ENCODE measurements at places on chromosomes 2 and 18.

DNA sequence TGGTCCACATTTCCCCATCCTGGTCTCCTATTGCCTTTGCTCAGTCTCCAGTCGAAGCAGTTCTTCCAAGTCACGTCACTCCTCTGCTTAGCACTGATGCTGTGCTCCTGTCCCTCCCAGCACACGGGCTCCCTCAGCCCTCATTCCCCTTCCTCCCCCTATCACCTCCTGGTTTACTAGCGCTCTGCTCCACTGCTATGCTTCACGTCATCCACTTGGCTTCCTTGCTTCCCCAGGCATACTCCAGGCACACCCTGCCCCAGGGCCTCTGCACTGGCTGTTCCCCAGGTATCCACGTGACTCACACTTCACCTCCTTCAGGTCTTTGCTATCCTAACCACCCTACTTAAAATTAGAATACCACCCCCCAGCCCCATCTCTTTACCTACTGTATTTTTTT is 269.3 kb downstream of the GLI2 start:
- DNase-seq = no peak

DNA sequence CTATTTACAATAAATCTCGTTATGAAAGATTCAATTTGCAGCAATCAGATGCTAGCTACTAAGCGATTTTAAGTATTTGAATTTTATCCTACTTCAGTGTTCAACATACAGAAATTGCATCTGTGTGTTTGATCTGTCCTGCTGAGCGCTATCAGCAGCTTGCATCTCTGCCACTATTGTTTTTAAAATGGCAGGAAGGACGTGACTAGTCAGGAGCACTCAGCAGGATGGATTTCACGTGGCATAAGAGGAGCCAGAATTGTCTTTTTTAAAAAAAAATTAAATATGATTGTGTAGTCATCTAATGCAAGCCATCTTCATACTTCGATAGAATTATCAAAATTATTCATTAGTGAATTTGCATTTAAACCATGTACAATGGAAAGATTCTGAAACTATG is 2.8 kb upstream of the KLHL14 start:
- no peak for DNase-seq

GRCh38 chr2:1553671-1554295 is 140.5 kb downstream of the TPO start:
- DNase-seq = no peak

DNA sequence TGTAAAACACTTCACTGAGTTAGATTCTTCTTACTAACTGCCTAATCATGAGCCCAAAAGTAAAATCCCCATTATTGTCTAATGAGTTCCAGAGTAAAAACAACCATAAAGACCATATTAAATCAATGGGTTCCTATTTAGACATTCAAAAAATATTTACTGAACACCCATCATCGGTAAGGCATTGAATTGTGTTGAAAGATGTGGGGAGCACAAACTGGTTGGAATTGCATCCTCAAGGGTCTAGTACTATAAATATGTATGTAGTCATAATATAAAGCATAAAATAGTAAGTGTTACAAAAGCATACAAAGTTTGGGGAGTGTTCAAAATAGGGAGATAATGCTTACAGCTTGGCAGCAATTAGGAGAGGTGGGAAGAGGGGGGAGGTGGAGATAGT is 3.0 kb upstream of the MARCHF4 start:
- DNase-seq = no peak

- DNase-seq = no peak
Observed at GRCh38 chr2:147760984-147761383, 83.8 kb upstream of the ACVR2A start.

DNA sequence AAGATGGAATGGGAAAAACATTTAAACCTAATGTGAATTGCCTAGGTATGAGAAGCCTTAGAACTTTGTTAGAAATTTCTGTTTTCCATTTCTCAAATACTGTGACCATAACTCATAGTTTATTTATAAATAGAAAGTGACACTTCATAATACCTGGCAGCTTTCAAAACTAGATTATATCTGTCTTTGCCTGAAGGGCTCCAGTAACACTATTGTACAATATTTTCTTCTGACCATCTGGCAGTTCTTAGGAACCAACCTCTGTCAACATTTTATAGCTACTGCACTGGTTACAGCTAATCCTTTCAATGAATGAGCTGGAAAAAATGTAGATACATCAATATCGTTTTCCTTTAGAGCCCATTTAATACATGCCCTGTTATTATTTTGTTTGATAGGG is 237.4 kb downstream of the CAMKMT start:
- no peak for DNase-seq

DNA sequence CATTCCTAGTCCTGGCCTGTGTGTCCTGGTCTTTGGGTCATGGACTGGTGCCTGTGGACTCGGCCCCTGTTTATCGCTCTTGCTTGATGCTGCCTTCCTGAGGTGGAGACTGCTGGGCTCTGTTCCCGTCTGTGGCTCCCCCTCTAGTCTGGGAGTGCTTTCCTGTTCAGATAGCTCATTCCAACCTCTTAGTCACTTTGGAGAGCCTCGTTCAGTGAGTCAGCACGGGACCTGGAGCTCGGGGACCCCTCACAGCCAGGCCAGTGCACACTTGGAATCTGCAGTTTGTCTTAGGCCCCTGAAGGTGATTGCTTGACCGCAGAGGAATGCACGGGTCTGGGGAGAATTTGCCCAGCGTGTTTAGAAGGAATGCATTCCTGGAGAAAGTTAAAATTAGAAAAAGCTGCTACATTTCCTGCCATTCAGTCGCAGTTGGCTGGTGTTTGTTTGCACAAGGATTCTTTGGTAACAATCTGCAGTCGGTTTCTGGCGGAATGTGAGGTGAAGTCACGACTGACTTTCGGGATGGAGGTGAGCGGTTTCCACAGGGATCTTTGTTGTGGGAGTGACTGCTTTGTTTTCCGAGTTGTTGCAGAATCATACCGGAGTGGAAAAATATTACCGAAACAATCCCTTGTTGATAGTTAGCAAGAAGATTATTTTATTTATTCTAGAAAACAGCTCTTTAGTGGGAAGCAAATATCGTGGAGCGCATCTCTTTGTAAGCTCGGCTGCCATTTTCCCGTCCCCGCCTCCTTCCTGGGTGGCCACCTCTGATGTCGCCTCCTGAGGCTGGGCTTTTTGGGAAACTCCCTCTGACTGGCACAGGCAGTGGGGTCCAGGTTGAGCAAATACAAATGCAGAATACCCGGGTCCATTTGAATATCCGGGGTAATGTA is 29.6 kb downstream of the SH3BP4 start:
- no peak for DNase-seq

DNA sequence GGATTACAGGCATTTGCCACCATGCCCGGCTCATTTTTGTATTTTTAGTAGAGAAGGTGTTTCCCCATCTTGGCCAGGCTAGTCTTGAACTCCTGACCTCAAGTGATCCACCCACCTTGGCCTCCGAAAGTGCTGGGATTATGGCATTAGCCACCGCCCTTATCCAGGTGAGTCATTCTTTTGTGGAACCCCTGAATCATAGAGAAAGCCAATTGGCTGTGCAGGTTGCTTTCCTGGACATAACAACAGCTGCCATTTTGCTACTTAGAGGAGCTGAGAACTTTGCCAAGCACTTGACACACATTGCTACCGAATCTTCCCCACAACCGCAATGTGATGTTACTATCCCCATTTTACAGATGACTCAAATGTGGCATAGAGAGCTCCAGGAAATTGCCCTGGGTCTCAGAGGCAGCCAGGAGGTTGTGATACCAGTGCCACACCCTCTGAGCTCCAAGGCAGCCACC is 36.0 kb downstream of the SETBP1 start:
- no peak for DNase-seq

- no peak for DNase-seq
Observed at GRCh38 chr2:11867926-11868325, 121.5 kb downstream of the LPIN1 start.

GRCh38 chr2:197871780-197872456 is 67.5 kb downstream of the PLCL1 start:
- no peak for DNase-seq

GRCh38 chr18:66344227-66344626 is 259.7 kb downstream of the CDH19 start:
- no peak for DNase-seq

DNA sequence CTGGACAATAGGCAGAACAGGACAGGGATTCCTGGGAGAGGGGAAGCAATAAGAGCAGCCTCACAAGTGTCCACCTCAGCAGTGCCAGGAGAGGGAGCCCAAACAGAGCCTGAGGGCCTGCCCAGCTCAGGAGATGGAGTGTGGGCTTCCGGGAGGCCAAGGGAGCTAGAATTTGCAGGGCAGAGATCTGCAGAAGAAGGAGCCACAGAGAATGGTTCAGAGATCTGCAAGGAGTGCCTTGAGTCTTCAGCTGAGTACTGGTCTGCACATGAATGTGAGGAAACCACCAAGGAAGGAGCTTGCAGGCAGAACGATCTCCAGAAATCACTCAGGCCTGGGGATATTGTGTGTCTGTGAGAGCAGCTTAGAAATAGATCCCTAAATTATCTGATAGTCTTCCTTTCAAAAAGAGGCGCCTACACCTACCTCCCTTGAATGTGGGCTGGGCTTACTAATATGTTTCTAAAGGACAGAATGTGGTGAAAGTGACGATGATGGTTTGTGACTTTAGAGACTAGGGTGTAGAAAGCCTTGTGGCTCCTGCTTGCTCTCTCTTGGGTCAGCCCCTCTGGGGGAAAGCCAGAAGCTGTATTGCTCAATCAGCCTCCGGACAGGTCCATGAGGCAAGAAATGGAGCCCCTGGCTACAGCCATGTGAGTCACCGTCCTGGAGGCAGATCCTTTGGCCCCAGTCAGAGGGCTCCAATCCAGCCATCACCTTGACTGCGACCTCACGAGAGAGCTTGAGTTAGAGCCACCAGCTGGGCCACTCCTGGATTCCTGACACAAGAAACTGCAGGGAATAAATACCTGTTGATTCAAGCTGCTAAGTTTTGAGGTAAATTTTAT is 7.6 kb upstream of the LPIN1 start:
- DNase-seq = no peak

GRCh38 chr18:28123401-28124030 is 53.4 kb downstream of the CDH2 start:
- no peak for DNase-seq

DNA sequence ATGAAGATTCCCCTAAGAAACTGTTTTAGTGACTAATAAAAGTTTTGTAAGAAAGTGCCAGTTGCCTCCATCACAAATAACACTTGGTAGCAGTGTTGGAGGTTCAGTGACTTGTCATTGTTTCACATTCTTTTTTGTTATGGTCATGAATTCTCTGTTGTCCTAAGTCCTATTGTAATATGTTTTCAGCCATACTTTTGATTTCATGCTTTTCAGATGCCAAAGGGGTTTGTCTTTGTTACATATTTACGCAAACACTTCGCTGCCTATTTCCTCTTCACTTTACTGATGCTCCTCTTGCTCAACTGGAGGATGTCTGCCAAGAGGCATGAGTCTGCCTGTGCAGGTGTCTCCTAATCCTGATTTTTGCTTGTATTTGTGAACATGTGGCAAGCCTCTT is 66.6 kb downstream of the PHLPP1 start:
- DNase-seq = no peak

- DNase-seq = no peak
Observed at GRCh38 chr2:96848264-96848663, 4.4 kb upstream of the ANKRD23 start.

- DNase-seq = no peak
Observed at GRCh38 chr2:222561817-222562645, 93.9 kb downstream of the FARSB start.

- DNase-seq = no peak
Observed at GRCh38 chr2:234348081-234348480, 148.8 kb downstream of the ARL4C start.

DNA sequence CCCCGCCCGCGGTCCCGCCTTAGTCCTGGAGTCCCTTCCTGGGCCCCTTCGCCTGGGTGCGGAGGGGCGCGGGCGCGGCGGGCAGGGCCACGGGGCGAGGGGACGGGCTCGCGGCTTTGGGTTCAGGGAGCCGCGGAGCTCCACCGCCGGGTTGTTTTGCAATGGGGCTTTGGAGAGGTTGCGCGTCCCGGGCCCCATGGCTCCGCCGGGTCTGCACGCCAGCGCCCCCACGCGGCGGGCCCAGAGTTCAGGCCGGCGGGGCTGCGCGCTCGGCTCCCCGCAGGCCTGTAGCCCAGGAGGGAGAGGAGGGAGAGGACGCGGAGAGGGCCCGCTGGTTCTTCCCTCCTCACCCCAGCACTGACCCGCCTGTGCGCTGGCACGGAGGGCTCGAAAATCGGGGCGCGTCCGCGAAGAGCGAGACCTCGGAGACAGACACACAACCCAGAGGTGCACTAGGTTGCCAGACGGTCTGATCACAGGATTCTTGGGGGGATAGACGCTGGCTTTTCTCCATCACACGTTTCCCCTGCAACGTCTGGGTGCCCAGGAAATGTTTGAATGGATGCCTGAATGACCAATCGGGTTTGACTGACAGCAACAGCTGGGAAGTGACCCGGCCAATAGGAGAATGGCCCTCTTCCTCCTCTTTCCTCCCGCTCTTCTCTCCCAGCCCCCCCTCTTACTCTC is 4.9 kb upstream of the SIX2 start:
- DNase-seq = no peak

DNA sequence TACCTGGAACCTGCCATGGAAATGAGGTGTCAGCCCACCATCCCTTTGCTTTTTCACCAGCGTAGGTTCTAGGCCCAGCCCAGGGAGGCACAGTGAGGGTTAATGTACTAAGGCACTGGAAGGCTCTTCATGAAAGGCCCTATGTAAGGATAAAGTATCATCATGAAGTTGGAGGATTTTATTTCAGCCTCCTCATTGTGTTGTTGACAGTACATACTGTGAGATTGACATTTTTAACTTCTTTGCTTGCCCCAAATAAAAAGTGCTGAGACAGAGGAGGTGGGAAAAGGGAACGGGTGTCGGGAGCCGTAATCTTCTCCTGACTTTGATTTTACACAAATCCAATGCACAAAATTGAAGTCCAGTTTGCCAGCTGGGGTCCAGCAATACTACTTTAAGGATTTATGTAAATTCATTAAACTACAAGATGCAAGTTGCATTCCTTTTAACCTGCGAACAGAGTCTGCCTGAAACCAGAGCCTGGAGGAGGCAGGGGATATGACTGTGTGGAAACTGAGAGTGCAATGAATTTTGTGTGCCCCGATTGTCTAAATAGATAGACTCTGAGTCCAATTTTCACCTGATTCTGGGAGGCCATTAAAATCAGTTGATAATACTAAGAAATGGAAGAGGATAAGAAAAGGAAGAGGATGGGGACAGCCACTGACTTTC is 5.4 kb upstream of the NCKAP5 start:
- no peak for DNase-seq

- DNase-seq = no peak
Observed at GRCh38 chr18:9911226-9911625, 2.6 kb upstream of the VAPA start.

- no peak for DNase-seq
Observed at GRCh38 chr2:23456881-23457760, 72.1 kb downstream of the KLHL29 start.

DNA sequence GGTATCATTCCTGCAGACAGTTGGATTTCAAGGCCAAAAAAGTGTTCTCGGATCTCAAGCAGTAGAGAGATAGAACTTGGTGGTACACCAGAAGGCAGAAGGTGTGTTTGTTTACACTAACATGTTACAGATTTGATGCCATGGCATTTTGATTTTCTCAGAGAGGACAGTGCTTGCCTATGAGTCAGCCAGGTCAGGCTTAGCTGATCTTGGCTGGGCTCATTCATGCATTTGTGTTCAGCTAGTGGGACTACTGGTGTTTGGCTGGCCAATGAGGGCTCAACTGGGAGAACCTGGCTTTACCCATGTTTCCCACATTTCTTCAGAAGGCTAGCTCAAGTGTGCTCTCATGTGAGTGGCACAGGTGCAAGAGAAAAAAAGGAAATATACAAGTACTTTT is 162.0 kb downstream of the C1D start:
- no peak for DNase-seq

- no peak for DNase-seq
Observed at GRCh38 chr2:219025637-219026585, 15.4 kb downstream of the CFAP65 start.

All from cortex of kidney (tissue), 1 donor.